ENCODE measurements at places on chromosomes 4 and X. TPM values are rescaled to one million over a fixed set of nuclear protein-coding genes. Genes with fewer than 3 reads are reported as not detected.

Gene FAM149A
- not detected for polyA plus RNA-seq

DNA sequence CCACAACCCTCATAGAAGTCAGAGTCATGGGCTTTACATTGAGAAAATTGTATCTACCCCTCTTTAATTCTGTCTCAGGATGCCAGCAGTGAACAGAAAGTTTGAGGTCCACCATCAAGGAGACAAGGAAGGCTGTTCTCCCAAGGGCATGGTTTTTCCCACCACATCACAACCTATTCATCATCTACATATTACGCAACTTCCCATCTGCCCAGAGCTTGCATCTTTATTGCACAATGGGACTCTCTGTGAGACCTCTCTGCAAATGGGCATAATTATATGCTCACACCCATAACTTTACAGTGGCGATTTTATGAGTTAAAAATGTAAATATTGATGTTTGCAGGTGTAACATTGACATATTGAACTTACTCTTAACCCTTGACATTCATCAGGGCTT, 38.9 kb downstream of the PAGE2 start:
- H3K36me3 ChIP-seq, result no peaks in the 10 kb centered on the region
- no peak overlapping the region for H3K27ac ChIP-seq

DNA sequence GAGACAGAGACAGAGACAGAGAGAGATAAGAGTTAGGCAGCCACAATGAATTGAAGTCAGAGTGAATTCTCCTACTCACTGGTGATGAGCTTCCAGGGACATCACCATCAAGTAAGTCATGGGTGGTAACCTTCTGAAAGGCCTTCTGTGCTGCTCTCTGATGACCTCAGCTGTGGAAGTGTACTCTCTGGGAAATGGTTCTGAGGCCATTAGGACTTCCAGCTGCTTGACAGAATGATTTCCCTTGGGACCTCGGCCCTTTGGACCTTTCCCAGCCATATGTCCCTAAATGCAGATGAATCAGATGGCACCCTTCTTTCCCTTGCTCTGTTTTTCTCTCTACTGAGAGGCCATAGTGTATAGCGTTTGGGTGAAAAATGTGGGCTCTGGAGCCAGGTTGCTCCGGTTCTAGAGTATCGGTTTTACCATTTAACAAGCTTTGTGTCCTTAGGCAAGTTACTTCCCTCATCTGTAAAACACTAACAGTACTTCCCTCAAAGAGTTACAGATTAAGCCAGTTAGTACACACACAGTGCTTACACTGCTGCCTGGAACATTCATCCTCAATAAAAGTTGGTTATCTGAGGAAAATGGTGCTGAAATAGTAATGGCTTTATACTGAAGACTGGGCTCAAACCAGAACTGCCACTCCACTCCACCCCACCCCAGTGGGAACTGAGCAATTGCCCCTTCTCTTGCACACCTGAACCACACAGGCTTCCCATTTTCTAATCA, 7.6 kb downstream of the SEPTIN11 start:
- no peaks in the 10 kb centered on the region for H3K27me3 ChIP-seq
- 0 out of 2 replicates have a peak overlapping the region, but pooled peaks have one; percentile 24 for H3K4me3 ChIP-seq
- H3K27ac ChIP-seq, result peak overlapping the region; percentile 63

DNA sequence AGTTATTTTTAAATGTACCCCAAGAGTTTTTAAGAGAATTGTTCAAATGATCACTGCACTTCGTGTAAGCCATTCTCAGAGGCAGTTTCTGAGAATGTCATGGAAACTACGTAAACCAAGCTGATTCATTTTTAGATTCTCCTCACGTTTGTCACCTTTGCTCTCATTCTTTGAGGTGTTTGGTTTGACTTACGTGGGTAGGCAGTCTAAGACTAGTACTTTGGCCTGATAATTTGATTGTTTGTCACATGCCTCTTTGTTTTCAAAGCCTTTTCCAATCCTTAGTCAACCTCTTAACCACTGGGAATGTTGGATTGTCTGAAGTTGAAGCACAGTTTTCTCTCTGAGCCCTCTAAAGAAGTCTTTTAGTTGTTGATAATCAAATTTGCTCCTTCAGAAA, 10.5 kb downstream of the SEPTIN11 start:
- H3K27ac ChIP-seq, result peak overlapping the region; percentile 26
- H3K4me1 ChIP-seq, result peaks cover 34% of the 10 kb centered on the region
- H3K27me3 ChIP-seq, result no peaks in the 10 kb centered on the region
- no peak overlapping the region for H3K4me3 ChIP-seq

GRCh38 chrX:40148385-40149285, 50.9 kb upstream of the BCOR start:
- H3K27ac ChIP-seq, result peak overlapping the region; percentile 26
- DNase-seq, result no peak
- H3K4me1 ChIP-seq, result peaks cover 55% of the 10 kb centered on the region
- H3K27me3 ChIP-seq, result no peaks in the 10 kb centered on the region
- no peak overlapping the region for H3K4me3 ChIP-seq
- no peaks in the 10 kb centered on the region for H3K36me3 ChIP-seq

DNA sequence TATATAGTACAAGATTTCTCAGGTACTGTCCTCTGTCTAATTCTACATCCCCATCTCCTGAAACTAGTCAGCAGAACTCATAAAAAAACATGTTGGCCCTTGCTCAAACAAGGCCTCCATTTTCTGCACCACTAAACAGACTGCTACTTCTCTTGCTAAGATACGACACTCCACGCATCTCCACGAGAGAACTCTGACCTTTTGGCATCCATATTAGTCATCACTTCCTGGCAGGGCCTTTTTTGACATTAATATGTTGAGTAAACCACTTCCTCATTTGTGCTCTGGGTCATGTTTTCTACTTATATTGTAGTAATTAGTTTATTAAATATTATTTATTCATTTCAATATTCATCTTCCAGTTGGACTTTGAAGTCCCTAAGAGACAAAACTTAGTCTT, 65.6 kb downstream of the DCAF8L1 start:
- no peaks in the 10 kb centered on the region for H3K4me1 ChIP-seq
- H3K36me3 ChIP-seq, result no peaks in the 10 kb centered on the region
- H3K4me3 ChIP-seq, result no peak overlapping the region
- DNase-seq, result no peak

Gene NDST3
- polyA plus RNA-seq, result not detected

DNA sequence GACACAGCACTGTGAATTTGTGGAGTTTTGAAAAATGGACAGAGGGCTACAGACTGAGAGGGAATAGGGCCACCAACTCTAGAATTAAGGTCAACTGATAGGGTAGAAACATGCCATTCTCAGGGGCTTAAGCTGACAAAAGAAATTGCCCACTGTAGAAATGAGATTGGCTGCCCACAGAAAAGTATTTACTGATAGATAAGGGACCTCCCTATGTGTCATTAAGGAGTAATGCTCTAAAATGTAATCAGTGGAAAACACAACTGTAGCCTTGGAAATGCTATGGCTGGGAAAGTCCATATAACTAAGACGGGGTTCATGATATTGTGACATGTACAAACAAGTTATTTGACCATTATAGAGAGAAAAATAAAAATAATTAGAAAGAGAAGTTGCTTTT, 4.6 kb downstream of the RTL9 start:
- no peak for DNase-seq
- H3K27me3 ChIP-seq, result no peaks in the 10 kb centered on the region
- H3K36me3 ChIP-seq, result no peaks in the 10 kb centered on the region
- H3K27ac ChIP-seq, result no peak overlapping the region
- no peak overlapping the region for H3K4me3 ChIP-seq
- H3K4me1 ChIP-seq, result no peaks in the 10 kb centered on the region

GRCh38 chr4:15336410-15337167, 91.2 kb upstream of the C1QTNF7 start:
- no peak overlapping the region for H3K4me3 ChIP-seq
- H3K36me3 ChIP-seq, result no peaks in the 10 kb centered on the region
- no peak for DNase-seq
- no peaks in the 10 kb centered on the region for H3K4me1 ChIP-seq
- H3K27me3 ChIP-seq, result no peaks in the 10 kb centered on the region

- no peak overlapping the region for H3K27ac ChIP-seq
- H3K36me3 ChIP-seq, result no peaks in the 10 kb centered on the region
- DNase-seq, result no peak
- H3K4me3 ChIP-seq, result no peak overlapping the region
- no peaks in the 10 kb centered on the region for H3K27me3 ChIP-seq
Observed at GRCh38 chrX:130669233-130669632, 233.8 kb downstream of the ENOX2 start.

- no peaks in the 10 kb centered on the region for H3K4me1 ChIP-seq
- no peak overlapping the region for H3K4me3 ChIP-seq
- H3K27me3 ChIP-seq, result peaks cover 6% of the 10 kb centered on the region
- H3K36me3 ChIP-seq, result no peaks in the 10 kb centered on the region
Observed at GRCh38 chr4:74083546-74083945, 15.4 kb downstream of the CXCL2 start.

- no peak overlapping the region for H3K27ac ChIP-seq
- H3K4me3 ChIP-seq, result no peak overlapping the region
- DNase-seq, result no peak
- H3K27me3 ChIP-seq, result no peaks in the 10 kb centered on the region
Observed at GRCh38 chrX:112587194-112587593, 92.5 kb downstream of the LHFPL1 start.

DNA sequence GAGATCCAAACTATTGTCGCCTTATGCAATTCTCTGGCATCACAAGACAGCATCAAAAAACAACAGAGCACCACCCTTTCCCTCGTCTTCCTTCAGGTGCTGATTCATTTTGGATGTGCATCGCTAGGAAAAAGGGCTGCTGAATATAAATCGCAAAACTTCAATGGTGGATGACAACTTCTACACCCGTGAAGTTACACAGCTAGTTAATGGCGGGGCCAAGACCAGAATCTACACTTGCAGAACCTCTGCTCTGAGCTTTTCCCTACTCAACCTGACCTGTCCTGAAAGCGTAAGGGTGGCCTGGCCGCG, 674 bp downstream of the GNPDA2 start:
- peaks cover 16% of the 10 kb centered on the region for H3K4me1 ChIP-seq
- H3K27ac ChIP-seq, result peak overlapping the region; percentile 51
- no peak for DNase-seq
- peak overlapping the region; percentile 70 for H3K4me3 ChIP-seq
- no peaks in the 10 kb centered on the region for H3K36me3 ChIP-seq

GRCh38 chrX:42602566-42602965, 175.4 kb downstream of the PPP1R2C start:
- H3K27ac ChIP-seq, result no peak overlapping the region
- no peak for DNase-seq
- H3K4me3 ChIP-seq, result no peak overlapping the region
- H3K27me3 ChIP-seq, result no peaks in the 10 kb centered on the region
- no peaks in the 10 kb centered on the region for H3K36me3 ChIP-seq

- H3K36me3 ChIP-seq, result peaks cover 33% of the 10 kb centered on the region
- DNase-seq, result no peak
- H3K4me1 ChIP-seq, result peaks cover 50% of the 10 kb centered on the region
- H3K27ac ChIP-seq, result no peak overlapping the region
- no peak overlapping the region for H3K4me3 ChIP-seq
Observed at GRCh38 chr4:73248416-73248815, 10.2 kb downstream of the ANKRD17 start.

- DNase-seq, result peak; percentile 0
- H3K4me3 ChIP-seq, result no peak overlapping the region
- no peaks in the 10 kb centered on the region for H3K36me3 ChIP-seq
- no peaks in the 10 kb centered on the region for H3K4me1 ChIP-seq
- H3K27ac ChIP-seq, result no peak overlapping the region
Observed at GRCh38 chrX:138775517-138775916, 64.0 kb upstream of the FGF13 start.

GRCh38 chr4:152045807-152046571, 285.2 kb upstream of the GATB start:
- peaks cover 16% of the 10 kb centered on the region for H3K4me1 ChIP-seq
- peak; percentile 4 for DNase-seq
- H3K27me3 ChIP-seq, result peaks cover 25% of the 10 kb centered on the region
- no peak overlapping the region for H3K27ac ChIP-seq
- no peaks in the 10 kb centered on the region for H3K36me3 ChIP-seq

- DNase-seq, result no peak
- H3K36me3 ChIP-seq, result no peaks in the 10 kb centered on the region
- H3K27ac ChIP-seq, result no peak overlapping the region
Observed at GRCh38 chr4:8656711-8657380, 64.3 kb downstream of the CPZ start.

Gene ADH1C
- polyA plus RNA-seq, result not detected

DNA sequence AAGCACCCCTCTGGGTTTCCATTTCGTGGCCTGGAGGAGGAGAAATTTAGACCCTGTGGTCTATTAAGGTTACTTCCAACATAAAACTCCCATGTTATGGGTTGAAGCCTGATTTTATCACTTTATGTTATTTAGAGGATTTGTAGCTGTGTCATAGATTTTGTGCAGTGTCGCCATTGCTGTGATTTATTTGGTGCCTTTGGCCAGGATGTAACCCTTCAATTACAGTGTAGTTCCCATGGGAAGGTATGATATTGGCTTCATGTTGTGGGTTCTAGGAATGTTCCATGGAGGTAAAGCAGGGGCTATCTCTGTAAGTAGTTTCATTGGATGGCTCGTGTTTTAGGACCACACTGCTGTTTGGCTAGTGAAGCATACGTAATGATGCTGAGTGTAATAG, 58.5 kb downstream of the TMEM131L start:
- no peak overlapping the region for H3K27ac ChIP-seq
- no peak overlapping the region for H3K4me3 ChIP-seq

DNA sequence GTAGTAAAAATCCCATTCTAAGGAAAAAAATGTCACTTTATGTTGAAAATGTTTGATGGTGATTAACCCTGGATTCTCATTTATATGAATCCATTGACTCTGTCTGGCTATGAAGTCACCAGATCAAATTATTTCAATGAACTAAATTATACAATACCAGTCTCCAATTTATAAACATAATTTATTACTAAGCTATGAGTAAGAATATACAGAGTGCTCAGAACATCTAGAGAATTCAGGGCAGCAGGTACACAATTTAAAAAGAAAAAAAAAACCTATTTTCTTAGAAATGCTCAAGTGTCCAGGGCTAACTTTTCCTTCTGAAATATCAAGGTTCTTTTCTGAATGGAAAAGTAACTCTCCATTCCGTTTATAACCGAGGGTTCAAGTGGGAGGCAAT, 48.6 kb downstream of the VEGFC start:
- H3K4me3 ChIP-seq, result no peak overlapping the region
- H3K4me1 ChIP-seq, result no peaks in the 10 kb centered on the region
- no peaks in the 10 kb centered on the region for H3K27me3 ChIP-seq
- no peak overlapping the region for H3K27ac ChIP-seq
- DNase-seq, result no peak

DNA sequence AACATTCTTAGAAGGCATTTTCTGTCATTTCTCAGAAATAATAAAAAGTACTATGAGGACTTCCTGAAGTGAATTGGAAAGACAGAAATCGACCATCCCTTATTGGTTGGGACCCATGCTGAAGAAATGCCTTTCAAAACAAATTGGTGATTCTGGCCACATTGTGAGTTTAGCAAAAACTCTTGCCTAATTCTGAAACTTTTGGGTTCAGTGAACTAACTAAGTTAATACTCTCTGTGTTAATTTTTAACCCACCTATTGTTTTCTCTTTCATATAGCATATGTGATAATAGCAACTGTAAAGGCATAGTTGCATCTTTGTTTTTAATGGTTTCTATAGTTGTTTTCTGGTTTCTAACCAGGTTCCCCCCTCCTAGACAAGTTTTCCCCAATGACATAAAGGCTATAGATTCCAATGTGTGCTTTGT, 129.3 kb upstream of the FAT1 start:
- H3K4me3 ChIP-seq, result no peak overlapping the region
- H3K36me3 ChIP-seq, result no peaks in the 10 kb centered on the region
- no peak for DNase-seq
- peaks cover 24% of the 10 kb centered on the region for H3K4me1 ChIP-seq

GRCh38 chr4:77284036-77284435, 127.0 kb downstream of the CCNG2 start:
- DNase-seq, result no peak
- no peaks in the 10 kb centered on the region for H3K36me3 ChIP-seq
- H3K27me3 ChIP-seq, result no peaks in the 10 kb centered on the region
- H3K27ac ChIP-seq, result no peak overlapping the region
- H3K4me1 ChIP-seq, result no peaks in the 10 kb centered on the region

Gene C4orf51
- not detected for polyA plus RNA-seq

Measured in HepG2 (cell line).